ENCODE measurements at places on chromosomes 11 and 22.
A peak's percentile ranks its signal among the peaks of the same experiment; 100 is the strongest.

DNA sequence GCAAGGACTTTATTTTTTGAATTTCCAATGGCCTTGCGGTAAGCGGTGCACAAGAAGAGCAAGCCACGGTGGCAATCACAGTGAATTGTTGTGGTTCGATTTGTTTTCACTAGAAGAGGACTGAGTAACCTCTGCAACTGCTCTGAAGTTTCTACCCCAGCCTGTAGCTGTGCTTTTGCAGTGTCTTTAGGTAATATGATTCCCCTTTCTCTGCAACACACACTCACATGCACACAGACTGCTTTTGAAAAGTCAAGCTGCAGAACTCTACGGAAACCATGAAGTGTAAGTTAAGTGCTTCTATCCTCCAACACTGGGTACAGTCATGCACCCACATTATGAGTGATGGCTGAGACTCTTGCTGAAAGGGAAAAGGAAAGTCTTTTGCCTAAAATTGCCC, 38.4 kb downstream of the CD44 start:
- no peak for DNase-seq

- no peak for DNase-seq
Observed at GRCh38 chr22:39947220-39948216, 12.7 kb upstream of the TMA7B start.

DNA sequence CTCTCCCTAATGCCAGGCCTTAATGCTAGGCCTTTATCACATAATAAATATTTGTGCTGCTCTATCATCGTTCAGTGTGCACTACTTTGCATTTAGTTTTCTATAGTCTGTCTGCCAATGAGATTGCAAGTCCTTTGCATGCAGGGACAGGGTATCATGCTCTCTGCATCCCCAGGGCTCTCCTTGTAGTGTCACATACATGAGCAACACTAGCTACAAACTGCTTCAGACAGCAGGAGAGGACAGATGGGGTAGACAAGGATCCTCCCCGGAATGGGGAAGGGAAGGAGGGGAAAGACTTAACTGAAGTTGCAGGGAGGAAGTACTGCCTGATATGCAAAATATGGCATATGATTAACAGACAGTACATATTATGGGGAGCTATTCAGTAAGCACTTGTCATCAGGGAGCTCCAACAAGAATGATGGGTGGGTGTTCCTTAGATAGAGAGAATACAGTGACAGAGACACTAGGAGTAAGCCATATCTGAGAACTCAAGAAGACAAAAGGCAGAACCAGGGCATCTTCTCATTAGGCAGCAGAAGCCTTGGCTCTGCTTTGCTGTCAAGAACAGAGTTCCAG, 42.8 kb downstream of the ZNF202 start:
- no peak for DNase-seq

- peak; percentile 36 for DNase-seq
Observed at GRCh38 chr11:83717537-83717936, 431.4 kb upstream of the CCDC90B start.

DNA sequence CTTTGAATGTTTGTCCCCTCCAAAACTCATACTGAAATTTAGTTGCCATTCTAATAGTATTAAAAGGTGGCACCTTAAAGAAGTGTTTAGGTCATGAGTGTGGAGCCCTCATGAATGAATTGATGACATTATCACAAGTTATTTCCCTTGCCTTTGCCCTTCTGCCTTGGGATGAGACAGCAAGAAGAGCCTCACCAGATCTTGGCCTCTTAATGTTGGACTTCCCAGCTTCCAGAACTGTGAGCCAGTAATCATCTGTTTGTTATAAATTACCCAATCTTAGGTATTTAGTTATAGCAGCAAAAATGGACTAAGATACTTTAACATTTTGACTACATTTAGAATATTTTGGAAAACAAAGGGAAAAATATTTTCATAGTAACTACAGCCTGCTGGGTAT, 371.0 kb downstream of the JRKL start:
- DNase-seq: no peak

GRCh38 chr11:10941414-10941813, 83.6 kb upstream of the ZBED5 start:
- DNase-seq: no peak

DNA sequence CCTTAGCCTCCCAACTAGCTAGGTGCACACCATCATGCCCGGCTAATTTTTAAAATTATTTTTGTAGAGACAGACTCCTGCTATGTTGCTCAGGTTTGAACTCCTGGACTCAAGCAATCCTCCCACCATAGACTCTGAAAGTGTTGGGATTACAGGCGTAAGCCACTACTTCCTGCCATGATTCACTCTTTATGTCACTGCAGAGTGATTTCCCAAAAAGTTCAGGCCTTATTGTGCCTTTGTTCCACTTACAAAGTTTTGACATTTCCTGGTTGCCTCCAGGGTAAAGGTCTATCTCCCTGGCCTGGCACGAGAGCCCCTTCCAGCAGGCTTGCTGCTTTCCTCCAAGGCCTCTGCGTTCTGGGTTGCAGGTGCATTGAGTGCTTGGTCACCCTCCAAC, 44.6 kb upstream of the RIC3 start:
- no peak for DNase-seq

DNA sequence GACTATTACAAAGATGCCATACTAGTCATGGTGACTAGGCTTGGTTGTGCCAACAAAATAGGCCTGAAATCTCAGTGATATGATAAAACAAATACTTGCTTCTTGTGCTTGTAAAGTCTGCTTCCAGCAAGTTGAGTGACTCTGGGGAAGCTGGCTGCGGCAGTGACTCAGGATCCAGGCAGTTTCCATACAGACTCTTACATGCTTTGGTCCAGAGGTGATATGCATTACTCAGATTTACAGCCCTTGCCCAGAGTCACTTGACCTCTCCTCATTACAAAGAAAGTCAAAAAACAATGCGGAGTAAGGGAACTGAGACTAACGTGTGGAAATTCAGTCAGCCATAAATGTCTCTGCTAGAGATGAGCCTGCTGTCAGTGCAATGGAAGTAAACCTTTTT, 387.5 kb downstream of the KCNA4 start:
- no peak for DNase-seq

- no peak for DNase-seq
Observed at GRCh38 chr11:132422722-132423121, 1052.3 kb downstream of the NTM start.

- DNase-seq: no peak
Observed at GRCh38 chr11:78851878-78852586, 277.4 kb upstream of the NARS2 start.

DNA sequence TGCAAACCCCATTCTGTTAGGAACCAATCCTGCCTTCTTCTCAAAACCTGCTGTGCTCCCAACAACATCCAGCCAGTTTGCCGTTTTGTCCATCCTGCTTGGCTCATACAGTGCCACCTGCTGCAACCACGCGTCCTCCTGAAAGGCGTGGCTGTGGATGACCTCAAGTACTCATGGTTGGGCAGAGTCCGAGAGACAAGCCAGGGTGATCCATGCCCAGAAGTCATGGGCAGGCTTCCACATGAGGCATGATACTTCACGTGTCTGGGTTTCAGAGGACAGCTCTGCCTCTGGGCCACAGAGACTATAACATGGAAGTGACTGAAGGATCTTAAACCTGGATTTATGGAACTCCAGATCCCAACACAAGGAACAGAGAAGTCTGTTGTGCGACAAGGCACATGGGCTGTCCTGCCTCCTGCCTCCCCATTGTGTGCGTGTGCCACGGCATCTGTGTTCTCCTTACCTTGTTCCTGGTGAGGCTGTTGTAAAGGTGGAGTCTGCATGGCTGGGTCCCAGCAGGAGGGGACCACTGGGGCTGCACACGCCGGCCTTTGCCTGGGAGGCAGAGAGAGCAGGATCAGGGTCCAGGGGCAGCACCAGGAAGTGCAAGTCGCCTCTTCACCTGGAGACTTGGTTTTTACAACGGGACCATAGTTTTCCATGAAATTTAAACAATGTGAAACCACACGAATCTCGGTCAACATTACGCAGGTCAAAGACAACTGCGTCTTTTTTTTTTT, 15.4 kb downstream of the CARS1 start:
- peak; percentile 67 for DNase-seq

DNA sequence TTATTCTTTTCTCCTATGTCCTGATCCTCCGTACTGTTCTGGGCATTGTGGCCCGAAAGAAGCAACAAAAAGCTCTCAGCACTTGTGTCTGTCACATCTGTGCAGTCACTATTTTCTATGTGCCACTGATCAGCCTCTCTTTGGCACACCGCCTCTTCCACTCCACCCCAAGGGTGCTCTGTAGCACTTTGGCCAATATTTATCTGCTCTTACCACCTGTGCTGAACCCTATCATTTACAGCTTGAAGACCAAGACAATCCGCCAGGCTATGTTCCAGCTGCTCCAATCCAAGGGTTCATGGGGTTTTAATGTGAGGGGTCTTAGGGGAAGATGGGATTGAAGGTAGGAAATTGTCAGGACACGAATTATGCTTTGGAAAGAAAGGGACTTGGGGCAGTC, 843 bp downstream of the OR51T1 start:
- DNase-seq: no peak

DNA sequence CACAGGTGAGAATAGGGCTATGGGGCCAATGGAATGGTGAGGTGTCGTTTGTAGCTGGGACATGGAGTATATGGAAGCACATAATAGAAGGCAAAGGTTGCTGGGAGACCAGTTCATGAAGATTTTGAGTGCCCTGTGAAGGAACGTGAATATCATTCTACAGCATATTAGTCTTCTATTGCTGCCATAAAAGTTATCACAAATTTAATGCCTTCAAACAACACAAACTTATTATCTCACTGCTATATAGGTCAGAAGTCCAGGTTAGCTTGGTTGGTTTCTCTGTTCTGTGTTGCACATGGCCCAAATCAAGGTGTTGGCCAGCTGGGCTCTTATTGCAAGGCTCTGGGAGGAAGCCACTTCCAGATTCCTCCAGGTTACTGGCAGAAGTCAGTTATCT, 110.6 kb downstream of the SYN3 start:
- peak; percentile 85 for DNase-seq

DNA sequence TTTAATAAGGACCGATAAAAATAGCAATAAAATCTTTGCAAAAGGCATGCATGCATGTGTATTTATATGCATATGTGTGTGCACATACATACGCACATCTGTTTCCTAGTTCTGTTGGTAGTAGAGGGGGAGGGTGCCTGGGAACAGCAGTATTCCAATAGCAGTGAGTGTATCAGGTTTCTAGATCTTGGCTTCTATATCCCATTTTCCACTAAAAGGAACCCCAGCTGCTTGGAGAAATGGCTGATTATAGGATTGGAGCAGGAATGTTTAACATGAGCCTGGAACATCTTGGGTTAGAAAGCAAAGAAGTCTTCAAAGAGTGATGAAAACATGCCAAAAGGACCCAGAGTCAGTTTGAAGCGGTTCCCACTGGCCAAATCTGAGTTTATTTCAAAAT, 21.0 kb downstream of the TNRC6B start:
- DNase-seq: no peak

GRCh38 chr11:62544581-62545436, 1.8 kb downstream of the AHNAK start:
- peak; percentile 72 for DNase-seq

DNA sequence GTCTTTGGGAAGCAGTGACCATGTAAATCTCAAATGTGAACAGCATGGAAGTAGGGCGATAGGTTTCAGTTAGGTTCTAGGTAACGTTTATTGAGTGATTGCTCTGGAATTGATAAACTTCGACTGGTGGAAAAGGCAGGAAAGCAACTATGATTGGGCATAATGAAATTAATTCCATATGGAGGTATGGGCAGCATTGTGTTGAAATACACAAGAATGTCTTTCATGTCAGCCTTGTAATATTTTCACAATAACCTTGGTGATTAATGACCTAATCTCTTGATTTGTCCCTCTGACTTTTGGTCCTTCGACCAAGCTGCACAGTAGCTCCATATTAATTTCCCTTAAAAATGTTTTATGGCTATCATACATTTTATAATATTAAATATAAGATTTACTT, 2.8 kb downstream of the CEP57 start:
- no peak for DNase-seq

DNA sequence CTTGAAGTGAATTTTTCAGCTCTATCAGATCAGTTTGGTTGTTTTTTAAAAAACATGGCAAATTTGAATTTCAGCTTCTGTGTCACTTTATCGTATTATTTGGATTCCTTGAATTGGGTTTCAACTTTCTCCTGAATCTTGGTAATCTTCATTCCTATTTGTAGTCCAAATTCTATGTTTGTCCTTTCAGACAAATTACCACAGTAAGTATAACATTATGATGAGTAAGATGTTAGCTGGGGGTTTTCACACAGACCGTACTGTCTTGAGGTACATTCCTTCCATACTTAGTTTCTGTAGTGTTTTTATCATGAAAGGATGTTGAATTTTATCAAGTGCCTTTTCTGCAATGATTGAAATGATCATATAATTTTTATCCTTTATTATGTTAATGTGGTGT, 28.0 kb downstream of the OR5B17 start:
- DNase-seq: no peak

DNA sequence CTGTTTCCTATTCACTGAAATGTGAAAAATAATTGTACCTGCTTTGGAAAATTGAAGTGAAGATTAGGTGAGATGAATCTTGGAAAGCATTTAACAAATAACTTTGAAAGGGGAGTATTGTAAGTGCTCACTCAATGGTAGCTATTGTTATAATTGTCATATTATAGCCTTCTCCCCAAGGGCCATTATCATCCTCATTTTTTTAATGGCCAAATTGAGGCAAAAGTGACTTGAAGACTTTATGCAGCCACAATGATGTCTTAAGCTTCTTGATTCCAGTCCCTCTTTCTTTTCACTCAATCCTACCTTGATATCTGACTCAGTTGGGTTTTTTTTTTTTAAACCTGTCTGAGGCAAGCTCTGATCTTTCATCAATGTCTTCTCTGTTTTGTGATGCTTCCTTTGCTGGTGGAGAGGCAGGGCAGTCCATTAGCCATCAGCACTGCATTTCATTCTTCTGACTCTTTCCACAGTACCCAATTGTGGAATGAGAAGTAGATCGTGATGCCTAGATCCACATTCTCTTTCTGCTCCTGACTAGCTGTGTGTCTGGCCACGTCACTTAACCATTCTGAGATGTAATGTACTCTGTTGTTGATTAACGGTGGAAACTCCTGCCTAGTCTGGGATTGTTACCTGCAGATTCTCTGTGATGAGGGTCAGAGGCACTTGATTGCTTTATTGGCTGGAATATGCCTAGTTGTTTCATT, 101.4 kb downstream of the DBX1 start:
- DNase-seq: no peak

Measured in large intestine (tissue), 12 donors.